Lower lobe of right lung (tissue), 2 donors: ENCODE measurements at places on chromosomes 12 and 14. TPM values are rescaled to one million over a fixed set of nuclear protein-coding genes. Genes with fewer than 3 reads are reported as not detected.
A peak's percentile ranks its signal among the peaks of the same experiment; 100 is the strongest.

CLEC12A gene
- 88.3 TPM for total RNA-seq

TMEM132C gene
- total RNA-seq = 1.6 TPM

ATL1 gene
- 8.4 TPM for total RNA-seq

TPH2 gene
- not detected for total RNA-seq

OR6C2 gene
- total RNA-seq = not detected

MYO1H gene
- 0.30 TPM for total RNA-seq

HOXC10 gene
- not detected for total RNA-seq

TAS2R31 gene
- 1.9 TPM for total RNA-seq

CIDEB gene
- total RNA-seq = 16.4 TPM

ESR2 gene
- 0.30 TPM for total RNA-seq

KIAA0586 gene
- total RNA-seq = 13.8 TPM

MGAT4C gene
- 0.21 TPM for total RNA-seq

RIPK3 gene
- total RNA-seq = 27.9 TPM

TRAF3 gene
- total RNA-seq = 19.7 TPM

KRT73 gene
- not detected for total RNA-seq

PTPRO gene
- total RNA-seq = 21.4 TPM

DNA sequence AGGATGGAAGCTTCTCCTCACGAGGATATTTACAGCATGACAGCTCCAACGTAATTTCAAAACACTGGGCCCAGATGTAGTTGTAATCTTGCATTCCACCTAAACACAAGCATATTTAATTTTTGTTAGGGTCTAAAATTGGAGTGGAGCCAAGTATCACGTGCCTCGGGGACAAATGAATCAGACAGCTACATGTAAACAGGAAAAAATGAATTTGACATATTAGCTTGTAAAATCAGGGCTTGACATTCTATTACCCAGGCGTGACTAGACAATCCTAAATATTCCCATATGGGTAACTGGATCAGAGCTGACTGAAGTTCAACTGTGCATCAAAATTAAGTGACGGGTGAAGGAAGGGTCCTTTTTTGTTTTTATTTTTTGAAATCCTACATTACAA lies 59.0 kb downstream of the MDM2 start:
- H3K27me3 ChIP-seq = no peaks in the 10 kb centered on the region
- no peak for DNase-seq
- H3K4me3 ChIP-seq = no peak overlapping the region
- H3K36me3 ChIP-seq = peaks cover 71% of the 10 kb centered on the region
- H3K27ac ChIP-seq = no peak overlapping the region
- H3K4me1 ChIP-seq = peaks cover 8% of the 10 kb centered on the region

GRCh38 chr12:57846577-57847319 lies at the start of gene CTDSP2:
TSS of gene CTDSP2 (minus strand) at chr12:57846729. CDS start at chr12:57846435, 294 bp downstream.
- peaks cover 46% of the 10 kb centered on the region for H3K4me1 ChIP-seq
- H3K36me3 ChIP-seq = peaks cover 8% of the 10 kb centered on the region
- H3K27me3 ChIP-seq = no peaks in the 10 kb centered on the region
- peak within 1 kb of the TSS; percentile 99 for H3K27ac ChIP-seq
- H3K4me3 ChIP-seq = peak within 1 kb of the TSS; percentile 100
- peak; percentile 100 for DNase-seq

GRCh38 chr14:93280743-93281142 lies 52.1 kb downstream of the BTBD7 start:
- H3K4me1 ChIP-seq = peaks cover 4% of the 10 kb centered on the region
- no peak overlapping the region for H3K4me3 ChIP-seq
- H3K36me3 ChIP-seq = no peaks in the 10 kb centered on the region
- H3K27me3 ChIP-seq = no peaks in the 10 kb centered on the region
- H3K27ac ChIP-seq = no peak overlapping the region
- no peak for DNase-seq

GRCh38 chr12:121057794-121058193 lies 18.7 kb upstream of the OASL start:
- no peak for DNase-seq
- H3K4me1 ChIP-seq = peaks cover 13% of the 10 kb centered on the region
- no peak overlapping the region for H3K4me3 ChIP-seq
- H3K36me3 ChIP-seq = no peaks in the 10 kb centered on the region
- no peak overlapping the region for H3K27ac ChIP-seq

DNA sequence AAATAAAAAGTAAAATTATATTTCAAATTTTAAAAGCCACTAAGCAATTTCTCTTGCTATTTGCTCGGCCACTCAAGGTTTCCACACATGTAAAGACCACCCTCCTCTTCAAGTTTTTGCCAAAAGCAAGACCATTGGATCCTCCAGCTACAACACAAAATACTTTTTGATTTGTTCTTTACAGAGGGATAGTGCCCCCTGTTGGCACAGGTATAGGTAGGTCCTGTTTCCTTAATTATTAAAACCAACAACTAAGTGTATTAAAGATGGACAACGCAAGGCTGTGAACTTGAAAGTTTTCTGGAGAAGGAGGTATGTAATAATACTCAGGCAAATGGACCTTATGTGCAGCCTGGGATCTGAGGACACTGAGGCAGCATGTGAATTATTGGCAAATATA lies 23.8 kb downstream of the ATP6V1D start:
- H3K27me3 ChIP-seq = no peaks in the 10 kb centered on the region
- no peak overlapping the region for H3K4me3 ChIP-seq
- H3K27ac ChIP-seq = no peak overlapping the region
- H3K36me3 ChIP-seq = peaks cover 97% of the 10 kb centered on the region
- no peaks in the 10 kb centered on the region for H3K4me1 ChIP-seq

GRCh38 chr12:99390707-99391106 lies 256.8 kb upstream of the GARIN6 start:
- no peaks in the 10 kb centered on the region for H3K27me3 ChIP-seq
- no peak for DNase-seq
- no peaks in the 10 kb centered on the region for H3K4me1 ChIP-seq
- no peaks in the 10 kb centered on the region for H3K36me3 ChIP-seq
- no peak overlapping the region for H3K4me3 ChIP-seq

DNA sequence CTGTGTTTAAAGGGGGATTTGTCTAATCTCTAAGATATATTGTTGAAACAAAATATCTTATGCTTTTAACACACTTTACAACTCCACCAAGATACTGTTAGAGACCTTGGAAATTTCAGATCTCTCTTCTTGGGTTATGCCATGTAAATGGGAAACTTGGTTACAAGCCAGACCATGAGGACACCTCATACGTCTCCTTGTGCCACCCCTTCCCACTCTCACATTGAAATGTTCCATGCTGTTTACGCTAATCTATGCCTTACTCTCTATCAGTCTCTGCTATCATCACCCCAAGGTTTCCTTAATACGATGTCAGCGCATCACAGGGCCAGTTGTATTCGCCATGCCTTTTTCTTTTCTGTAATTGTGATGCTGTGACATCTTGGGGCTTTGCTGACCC lies 13.4 kb upstream of the DEGS2 start:
- no peaks in the 10 kb centered on the region for H3K27me3 ChIP-seq
- DNase-seq = no peak
- H3K36me3 ChIP-seq = no peaks in the 10 kb centered on the region
- H3K4me3 ChIP-seq = no peak overlapping the region
- H3K27ac ChIP-seq = no peak overlapping the region

- H3K4me1 ChIP-seq = no peaks in the 10 kb centered on the region
- H3K4me3 ChIP-seq = no peak within 1 kb of the TSS
- DNase-seq = no peak
- H3K27ac ChIP-seq = no peak within 1 kb of the TSS
Measured at GRCh38 chr12:25553098-25553497, at the start of gene LMNTD1. TSS of gene LMNTD1 (minus strand) at chr12:25553283. CDS start at chr12:25552959, 324 bp downstream.

DNA sequence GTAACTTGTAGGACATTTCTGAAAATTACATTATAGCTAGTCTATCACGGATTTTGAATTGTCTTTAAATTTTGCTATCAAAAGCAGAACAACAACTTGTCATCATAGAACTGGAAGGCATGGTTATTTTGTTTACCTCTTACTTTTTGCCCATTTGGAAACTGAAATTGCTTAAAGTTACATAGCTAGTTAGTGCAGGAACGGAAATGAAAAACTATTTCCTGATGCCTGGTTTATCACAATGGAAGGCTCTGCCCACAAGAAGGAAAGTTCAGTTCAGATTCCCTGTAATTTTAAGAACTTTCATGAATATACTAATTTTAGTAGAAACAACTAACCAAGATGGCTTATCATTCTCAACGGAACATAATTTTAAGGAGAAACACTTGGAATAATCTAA lies 427.7 kb downstream of the RAD51B start:
- H3K27ac ChIP-seq = peak overlapping the region; percentile 68
- no peaks in the 10 kb centered on the region for H3K36me3 ChIP-seq
- no peak overlapping the region for H3K4me3 ChIP-seq
- DNase-seq = no peak
- H3K4me1 ChIP-seq = peaks cover 78% of the 10 kb centered on the region

DNA sequence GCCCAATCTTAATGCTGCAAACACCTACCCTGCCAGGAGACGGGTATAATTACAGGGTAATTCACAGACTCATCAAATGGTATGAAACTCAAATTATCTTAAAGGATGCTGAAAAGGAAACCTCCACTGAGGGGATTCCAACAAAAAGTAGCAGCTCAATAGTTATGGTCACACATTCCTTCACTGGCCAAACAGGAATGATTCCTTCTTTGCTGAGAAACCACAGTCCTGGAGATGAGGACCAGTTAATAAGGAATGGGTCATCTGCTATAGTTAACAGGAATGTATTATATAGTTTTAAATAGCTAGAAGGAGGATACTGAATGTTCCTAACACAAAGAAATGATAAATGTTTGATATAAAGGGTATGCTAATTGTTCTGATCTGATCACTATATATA lies 136.9 kb downstream of the STXBP6 start:
- peaks cover 13% of the 10 kb centered on the region for H3K4me1 ChIP-seq
- no peak overlapping the region for H3K4me3 ChIP-seq
- no peaks in the 10 kb centered on the region for H3K36me3 ChIP-seq
- H3K27me3 ChIP-seq = no peaks in the 10 kb centered on the region
- H3K27ac ChIP-seq = no peak overlapping the region
- DNase-seq = no peak

- no peaks in the 10 kb centered on the region for H3K27me3 ChIP-seq
- no peak overlapping the region for H3K4me3 ChIP-seq
- H3K36me3 ChIP-seq = peaks cover 50% of the 10 kb centered on the region
- peaks cover 8% of the 10 kb centered on the region for H3K4me1 ChIP-seq
- peak overlapping the region; percentile 51 for H3K27ac ChIP-seq
Measured at GRCh38 chr14:101927859-101928258, 36.5 kb upstream of the DYNC1H1 start.

- no peaks in the 10 kb centered on the region for H3K36me3 ChIP-seq
- DNase-seq = no peak
- peak overlapping the region; percentile 92 for H3K27ac ChIP-seq
- peaks cover 19% of the 10 kb centered on the region for H3K27me3 ChIP-seq
Measured at GRCh38 chr12:51908876-51909592, 1.7 kb downstream of the ACVRL1 start.

DNA sequence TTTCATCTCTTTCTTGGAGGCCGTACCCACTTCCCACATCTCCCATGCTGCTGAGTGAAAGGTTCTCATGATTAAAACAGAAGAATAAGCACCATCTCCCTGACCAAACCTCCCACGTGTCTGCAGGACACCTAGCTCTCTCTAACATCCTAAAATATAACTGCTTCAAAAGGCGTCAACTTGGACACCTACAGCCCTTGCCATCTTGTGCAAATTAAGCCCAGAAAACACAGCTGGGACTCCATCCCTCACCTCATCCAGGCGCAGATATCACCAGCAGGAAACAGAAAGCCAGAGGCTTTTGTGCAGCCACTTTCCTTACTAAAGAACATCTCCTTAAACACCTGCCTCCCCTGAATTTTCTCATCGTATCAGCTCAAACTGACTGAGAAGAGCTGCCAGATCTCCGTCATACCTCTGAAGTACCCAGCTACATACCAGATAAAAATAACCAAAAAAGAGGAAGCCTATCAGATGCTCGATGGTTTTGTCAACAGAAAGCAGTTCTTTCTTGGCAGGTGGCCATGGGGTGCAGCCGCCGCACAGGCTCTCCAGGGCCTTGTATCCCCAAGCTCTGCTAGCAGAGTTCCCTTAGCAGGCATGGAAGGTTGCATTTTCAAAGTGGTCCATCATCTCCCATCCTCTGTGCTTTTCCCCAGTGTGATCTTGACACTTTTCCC lies 28.8 kb downstream of the MAP3K9 start:
- no peak overlapping the region for H3K27ac ChIP-seq
- H3K4me1 ChIP-seq = peaks cover 15% of the 10 kb centered on the region
- no peaks in the 10 kb centered on the region for H3K36me3 ChIP-seq
- no peak overlapping the region for H3K4me3 ChIP-seq
- no peaks in the 10 kb centered on the region for H3K27me3 ChIP-seq

DNA sequence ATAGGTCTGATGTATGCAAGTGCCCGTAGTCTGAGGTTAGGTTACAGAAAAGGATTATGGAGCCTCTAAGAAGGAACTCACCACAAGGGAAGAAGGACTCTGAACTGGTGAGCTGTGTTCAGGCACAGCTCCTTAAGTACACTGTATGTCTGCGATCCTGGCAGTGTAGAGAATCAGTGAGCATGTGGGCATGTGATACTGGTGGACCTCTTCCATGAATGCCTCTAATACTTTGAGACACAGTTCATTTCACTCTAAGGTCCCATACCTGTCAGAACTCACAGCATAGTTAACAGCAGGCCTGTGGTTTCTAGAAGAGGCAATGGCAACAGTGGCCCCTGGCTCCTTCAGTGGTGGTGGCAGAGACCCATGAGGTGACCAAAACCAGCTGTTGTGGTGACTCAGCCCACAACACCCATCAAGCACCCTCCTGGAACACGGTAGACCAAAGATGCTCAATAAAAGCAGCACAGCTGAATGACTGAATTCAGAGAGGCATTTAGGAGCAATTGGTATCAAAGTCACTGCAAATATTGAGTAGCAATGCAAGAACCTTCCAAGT lies 6.9 kb upstream of the OR6J1 start:
- H3K27ac ChIP-seq = no peak overlapping the region
- no peak overlapping the region for H3K4me3 ChIP-seq
- H3K27me3 ChIP-seq = no peaks in the 10 kb centered on the region
- no peak for DNase-seq
- H3K4me1 ChIP-seq = no peaks in the 10 kb centered on the region
- H3K36me3 ChIP-seq = no peaks in the 10 kb centered on the region

DNA sequence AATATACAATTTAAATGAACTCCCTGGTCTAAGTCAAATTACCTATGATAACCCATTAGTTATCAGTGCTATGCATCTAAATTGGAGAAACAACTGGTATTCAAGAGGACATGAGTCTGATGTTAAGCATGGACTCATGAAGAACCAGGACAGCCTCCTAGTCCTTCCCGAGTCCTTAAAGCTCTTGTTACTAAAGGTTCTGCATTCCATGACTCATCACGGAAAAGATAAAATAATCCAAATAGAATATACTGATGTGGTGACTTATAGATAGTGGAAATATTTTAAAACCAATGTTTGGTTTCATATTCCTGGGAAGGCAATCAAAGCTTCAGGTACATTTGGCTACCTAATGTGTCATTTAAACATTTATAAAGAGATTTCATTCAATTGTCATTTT lies 117.2 kb upstream of the PMCH start:
- DNase-seq = no peak
- no peaks in the 10 kb centered on the region for H3K27me3 ChIP-seq
- H3K27ac ChIP-seq = no peak overlapping the region
- no peak overlapping the region for H3K4me3 ChIP-seq
- H3K4me1 ChIP-seq = no peaks in the 10 kb centered on the region
- no peaks in the 10 kb centered on the region for H3K36me3 ChIP-seq
